ENCODE measurements at places on chromosomes 16 and 17.
A peak's percentile ranks its signal among the peaks of the same experiment; 100 is the strongest.

- peak; percentile 57 for DNase-seq
Observed at GRCh38 chr17:17859909-17860765, 23.4 kb upstream of the SREBF1 start.

GRCh38 chr17:35081638-35082037 is 18.1 kb upstream of the RFFL start:
- no peak for DNase-seq

DNA sequence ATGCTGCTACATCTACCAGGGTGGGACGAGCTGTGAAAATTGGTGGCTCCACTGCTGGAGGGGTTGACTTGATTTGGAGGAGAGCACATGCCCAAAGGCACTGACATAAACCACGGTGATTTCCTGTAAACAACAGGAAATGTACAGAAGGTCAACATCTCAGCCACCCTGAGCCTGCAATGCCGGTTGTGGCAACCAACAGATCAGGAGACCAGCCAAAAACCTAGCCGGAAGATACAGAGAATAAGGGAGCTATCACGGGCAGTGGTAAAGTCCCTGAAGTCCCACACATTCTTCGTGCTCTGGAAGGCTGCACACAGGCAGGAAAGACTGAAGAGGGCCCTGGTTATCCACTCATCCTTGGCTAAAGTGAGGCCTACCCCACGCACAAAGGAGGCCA is 56.2 kb downstream of the ADCY9 start:
- DNase-seq = no peak

GRCh38 chr17:65364438-65364837 is 197.0 kb downstream of the AXIN2 start:
- no peak for DNase-seq

GRCh38 chr16:71412270-71413160 is 29.3 kb downstream of the TLE7 start:
- peak; percentile 78 for DNase-seq

DNA sequence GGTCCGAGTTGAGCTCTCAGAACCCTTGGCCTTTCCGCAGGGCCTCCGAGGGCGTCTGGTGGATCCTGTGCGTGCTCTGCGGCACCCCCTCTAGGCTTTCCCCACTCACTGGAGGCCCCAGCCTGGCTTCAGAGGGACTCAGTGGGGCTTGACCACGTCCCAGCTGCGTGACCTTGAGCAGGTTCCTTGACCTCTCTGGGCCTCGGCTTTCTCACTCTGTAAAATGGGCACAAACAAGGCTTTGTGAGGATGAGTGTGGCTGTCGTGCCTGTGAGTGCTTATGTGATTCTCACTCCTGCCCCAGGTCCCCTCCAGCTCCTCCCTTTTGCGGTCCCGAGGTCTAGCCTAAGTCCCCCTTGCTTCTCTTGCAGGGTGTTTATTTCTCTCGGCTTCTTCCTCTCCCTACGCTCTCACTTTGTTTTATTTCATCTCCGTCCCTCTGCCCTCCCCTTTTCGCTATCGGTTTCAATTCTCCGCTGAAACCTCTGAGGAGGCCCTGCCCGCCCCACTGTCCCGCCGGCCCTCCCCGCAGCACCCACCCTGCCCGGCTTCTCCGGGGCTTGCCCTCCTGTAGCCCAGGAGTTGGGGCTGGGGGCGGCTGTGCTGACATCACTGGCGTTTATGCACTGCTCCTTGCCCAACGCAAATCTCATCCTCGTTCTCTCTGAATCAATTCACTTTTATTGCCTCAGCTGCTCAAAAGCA is 82.3 kb upstream of the CBX4 start:
- no peak for DNase-seq

GRCh38 chr17:18921485-18921884 is 30.5 kb upstream of the SLC5A10 start:
- no peak for DNase-seq

GRCh38 chr16:15903960-15904359 is 15.6 kb upstream of the CEP20 start:
- DNase-seq = no peak

DNA sequence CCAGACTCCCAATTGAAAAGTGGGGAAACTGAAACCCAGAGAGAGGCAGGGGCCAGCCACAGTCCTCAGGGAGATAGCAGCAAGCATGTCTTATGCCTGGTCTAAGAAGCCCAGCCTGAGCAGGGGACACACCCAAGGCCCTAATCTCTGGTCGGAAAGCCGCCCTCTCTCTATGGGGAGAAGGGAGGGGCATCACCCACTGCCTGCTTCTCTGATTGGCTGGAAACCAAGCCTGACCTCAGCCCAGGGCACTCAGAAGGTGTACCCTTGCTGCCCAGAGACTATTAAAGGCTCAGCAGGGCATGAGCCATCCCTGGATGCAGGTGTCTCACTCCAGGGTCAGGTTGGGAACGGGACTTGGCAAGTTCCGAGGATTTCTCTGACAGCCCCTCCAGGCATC is 5.7 kb upstream of the KRT13 start:
- DNase-seq = no peak

- DNase-seq = no peak
Observed at GRCh38 chr16:90084215-90084950, 7.3 kb upstream of the PRDM7 start.
